ENCODE measurements at places on chromosomes 12 and 14.

- no peak for DNase-seq
Observed at GRCh38 chr12:70069221-70070105, 173.8 kb upstream of the CNOT2 start.

DNA sequence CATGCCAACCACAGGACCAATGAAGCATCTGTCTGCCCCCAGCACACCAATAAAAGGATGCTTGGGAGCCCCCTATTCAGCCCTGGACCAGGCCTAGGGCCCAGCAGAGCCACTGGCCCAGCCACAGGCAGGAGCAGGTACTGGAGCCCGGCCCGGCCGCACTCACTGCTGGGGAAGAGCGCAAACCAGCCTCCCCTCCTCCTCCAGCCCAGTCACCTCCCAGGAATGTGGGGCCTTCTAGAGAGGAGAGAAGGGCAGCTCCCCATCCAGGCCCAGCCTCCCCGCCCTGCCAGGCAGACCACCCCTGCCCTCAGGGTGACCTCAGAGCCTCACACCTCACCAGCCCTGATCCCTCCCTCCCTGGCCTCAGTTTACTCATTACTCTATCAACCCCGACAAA lies 56.2 kb downstream of the CCNK start:
- DNase-seq = no peak

- no peak for DNase-seq
Observed at GRCh38 chr14:50961605-50962221, 17.4 kb upstream of the PYGL start.

DNA sequence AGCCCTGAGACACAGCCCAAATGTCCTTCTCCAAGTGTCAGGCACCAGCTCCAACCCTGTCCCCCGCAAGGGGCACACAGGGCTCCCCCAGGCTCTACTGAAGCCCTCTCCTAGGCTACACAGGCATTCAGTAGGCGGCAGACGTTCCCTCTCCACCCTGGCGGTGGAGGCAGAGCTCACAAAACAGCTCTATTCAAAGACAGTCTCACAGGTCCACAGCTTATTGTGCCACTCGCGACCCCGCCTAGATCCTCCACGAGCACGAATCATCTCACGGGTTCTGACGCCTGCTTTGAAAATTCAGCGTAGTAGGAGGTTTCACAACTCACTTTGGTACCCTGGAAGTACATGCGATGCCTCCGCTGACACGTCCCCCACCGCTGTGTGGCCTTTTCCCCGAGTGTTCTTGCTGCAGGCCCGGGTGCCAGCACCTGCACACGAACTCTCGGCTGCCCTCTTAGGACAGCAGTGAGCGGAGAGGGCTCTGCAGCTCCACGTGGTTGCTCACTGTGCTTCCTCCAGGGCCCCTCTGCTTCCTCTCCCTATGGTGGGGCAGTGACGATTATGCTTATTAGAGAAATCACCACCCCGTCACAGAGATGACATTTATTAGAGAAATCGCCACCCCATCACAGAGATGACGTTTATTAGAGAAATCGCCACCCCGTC lies 78.5 kb downstream of the ADGRD1 start:
- no peak for DNase-seq

DNA sequence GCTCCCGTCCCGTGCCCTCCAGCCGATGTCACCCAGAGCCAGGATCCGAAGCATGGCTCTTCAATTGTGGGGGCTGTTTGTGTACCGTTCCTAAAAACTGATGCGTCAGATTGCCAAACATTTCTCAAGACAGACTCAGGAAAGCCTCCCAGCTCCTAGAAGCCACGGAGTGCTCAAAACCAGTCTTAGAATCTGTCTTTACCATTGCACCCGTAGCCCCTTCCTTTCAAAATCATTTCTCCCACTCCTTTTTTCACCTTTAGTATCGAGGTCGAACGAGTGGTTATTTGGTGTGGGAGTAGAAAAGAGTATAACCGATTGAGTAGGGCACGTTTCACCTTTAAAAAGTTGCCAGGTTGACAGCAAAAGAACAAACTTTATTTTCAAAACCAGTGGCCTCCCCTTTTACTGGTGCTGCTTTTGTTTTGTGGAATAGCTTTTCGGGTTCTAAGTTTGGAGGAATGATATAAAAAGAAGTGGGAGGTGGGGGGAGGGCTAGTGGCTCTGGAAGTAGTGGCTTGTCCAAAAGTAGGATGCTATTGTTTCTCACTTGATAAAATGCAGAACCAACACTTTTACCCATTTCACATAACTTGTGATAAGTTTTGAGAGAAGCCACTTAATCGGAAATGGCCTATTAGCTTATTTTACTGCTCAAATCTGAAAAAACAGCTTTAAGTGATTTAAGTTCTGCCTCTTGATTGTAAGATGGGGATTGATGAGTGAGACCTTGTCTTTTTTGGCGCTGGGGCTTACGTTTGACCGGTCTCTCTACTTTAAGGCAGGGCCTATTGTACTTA lies 803 bp downstream of the STK38L start:
- DNase-seq = peak; percentile 31

- no peak for DNase-seq
Observed at GRCh38 chr12:76177821-76178220, 93.3 kb upstream of the NAP1L1 start.

DNA sequence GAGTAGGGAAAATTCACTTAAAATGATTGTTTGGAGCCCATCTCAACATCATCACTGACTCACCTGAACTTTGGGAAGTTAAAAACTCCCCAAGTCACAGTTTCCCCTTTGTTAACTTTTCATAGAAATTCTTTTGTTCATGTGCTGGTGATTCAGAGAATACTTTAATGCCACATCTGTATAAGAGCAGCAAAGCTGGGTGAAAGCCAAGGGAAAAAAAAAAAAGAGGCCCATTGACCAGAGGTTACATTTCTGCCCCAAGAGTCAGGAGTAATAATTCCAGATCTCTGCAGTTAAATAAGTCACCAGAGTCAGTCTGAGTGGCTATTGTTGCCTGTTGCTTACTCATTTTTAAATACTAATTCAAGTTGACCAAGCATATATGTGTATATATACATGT lies 136.4 kb upstream of the LGR5 start:
- DNase-seq = no peak

- peak; percentile 60 for DNase-seq
Observed at GRCh38 chr14:92568621-92569479, 55.3 kb downstream of the RIN3 start.

DNA sequence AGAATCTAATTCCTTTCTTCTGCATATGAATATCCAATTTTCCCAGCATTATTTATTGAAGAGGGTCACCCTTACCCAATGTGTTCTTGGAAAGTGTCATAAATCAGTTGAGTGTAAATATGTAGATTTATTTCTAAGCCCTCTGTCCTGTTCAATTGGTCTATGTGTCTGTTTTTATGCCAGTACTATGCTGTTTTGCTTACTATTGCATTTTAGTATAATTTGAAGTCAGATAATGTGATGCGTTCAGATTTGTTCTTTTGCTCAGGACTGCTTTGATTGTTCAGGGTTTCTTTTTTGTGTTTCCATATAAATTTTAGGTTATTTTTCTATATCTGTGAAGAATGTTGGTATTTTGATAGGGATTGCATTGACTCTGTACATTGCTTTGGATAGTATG lies 420.4 kb upstream of the MIS18BP1 start:
- no peak for DNase-seq

DNA sequence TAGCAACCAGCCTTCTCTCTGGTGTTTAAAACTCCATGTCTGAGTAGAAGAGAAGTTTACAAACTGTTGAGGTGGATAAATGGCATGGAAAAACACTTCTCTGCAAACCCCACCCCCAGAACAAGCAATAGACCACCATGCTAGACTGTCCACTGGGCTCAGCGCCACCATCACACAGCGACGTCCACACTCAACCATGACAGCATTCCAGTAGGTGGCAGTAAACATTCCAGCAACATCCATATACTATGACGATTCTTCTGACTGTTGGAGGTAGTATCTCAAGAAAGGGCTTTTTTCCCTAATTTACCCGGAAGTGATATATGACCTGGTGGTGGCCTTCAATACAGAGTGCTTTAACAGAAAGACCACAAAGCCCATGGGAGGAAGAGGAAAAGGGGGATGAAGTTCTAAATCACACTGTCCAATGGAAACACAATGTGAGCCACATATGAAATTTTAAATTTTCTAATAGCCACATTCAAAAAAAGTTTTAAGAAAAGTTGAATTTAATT lies 152.2 kb downstream of the SLC15A4 start:
- DNase-seq = no peak

GRCh38 chr14:75432411-75432810 lies 4.6 kb downstream of the JDP2 start:
- DNase-seq = no peak

Measured in common myeloid progenitor, CD34-positive (primary cell).